ENCODE measurements at places on chromosomes 7 and 10.
A peak's percentile ranks its signal among the peaks of the same experiment; 100 is the strongest.

DNA sequence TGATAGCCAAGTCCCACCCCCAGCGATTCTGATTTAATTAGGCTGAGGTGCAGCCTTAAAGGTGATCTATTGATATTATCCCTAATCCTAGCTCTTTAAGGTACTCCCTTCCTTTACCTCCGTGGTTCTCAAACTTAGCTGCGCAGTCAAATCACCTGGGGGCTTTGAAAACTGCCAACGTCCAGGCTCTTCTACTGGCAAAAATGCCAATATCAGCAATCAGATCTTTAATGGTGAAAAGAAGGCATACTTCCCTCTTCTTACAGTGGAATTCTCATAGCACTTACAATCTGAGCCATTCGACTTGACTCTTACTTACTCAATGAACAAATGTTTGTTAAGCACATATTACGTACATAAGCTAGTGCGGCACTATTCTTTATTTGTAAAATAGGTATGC lies 704 bp upstream of the SLC35B4 start:
- DNase-seq, result no peak

DNA sequence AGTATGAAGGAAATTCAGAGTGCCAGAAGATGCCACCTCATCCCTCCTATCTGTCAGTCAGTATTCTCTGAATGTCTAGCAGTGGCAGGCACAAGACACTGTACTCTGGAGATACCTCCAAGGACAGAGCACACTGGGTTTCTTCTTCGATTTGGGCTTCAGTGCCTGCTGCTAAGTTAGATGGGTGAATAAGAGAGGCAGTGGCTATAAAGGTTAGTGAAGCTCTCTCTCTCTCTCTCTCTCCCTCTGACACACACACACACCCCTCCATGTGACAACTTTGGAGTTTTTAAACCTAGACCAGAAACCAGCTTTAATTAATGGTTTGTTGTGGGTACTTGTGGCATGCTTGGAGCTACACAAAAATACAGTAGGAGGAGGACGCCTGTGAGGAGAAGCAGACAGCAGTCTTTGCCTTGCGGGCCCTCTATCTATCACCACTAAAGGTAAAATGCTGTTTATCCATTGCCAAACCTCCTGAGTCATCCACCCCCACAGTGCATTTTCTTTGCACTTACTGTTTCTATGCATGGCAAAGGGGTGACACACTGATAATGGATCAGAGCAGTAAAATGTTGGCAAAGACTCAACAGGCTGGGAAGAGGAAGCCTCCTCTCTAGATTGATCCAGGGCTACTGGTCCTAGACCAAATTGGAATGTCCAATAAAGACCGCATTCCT lies 102.5 kb downstream of the TRIL start:
- no peak for DNase-seq

DNA sequence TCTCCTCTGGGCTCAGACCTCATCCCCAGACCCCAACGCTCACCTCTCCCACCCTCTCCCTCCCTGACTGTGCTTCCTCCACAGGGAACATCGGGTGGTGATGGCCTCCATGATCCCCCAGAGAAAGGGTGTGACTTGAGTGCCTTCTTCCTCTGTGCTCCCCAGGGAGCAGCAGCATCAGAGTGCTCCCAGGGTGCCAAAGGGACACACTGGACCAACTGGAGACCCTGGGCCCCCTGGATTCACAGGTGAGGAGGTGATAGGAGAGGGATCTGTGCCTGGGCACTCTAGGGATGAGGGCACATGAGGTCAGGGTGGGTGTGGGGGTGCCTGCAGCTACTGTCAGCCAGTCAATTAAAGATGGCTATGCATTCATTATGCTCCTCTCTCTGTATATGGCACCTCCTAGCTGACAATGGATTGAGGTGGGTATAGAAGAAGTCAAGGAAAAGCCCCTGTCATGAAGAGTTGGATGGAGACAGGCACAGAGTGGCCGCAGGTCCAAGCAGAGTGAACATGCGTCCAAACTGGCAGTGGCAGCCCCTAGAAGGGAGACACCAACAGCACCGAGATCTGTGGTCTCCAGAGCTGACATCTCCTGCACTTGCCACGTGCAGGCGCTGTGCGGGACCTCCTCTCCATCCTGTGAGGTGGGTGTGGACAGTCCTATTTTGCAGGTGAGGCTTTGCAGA lies 15.5 kb upstream of the VOPP1 start:
- no peak for DNase-seq

DNA sequence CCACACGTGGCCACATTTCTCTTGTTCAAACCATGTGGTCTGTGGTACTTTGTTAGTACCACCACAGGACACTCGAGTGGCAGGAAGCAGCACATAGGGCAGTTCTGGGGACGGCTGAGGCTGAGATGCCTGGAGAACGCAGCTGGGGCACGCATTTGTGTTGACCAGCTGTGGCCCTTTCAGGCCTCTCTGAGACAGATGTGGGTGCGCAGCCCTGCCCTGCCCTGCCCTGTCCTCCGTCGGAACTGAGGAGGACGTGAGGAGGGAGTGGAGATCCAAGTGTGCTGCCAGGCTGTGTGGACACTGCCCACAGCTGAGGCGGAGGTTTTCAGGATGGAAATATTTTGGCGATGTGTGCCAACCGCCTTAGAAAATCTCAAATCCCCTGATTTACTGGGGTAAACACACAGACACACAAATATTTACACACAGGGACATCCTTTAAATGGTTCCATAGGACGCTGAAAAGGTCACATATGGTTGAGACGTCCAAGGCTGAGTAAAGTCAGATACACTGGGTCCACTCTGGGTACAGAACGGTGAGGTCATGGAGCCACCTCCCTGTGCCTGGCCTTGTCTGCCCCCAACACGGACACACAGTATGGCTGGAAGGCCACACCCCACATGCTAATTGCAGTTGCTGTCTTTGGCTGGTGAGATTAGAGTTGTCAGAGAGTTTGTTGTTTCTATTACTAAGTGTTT lies 14.8 kb downstream of the BHLHA15 start:
- no peak for DNase-seq

- no peak for DNase-seq
These were observed 730.0 kb upstream of the IGFBP3 start for GRCh38 chr7:46651070-46651469.

- no peak for DNase-seq
These were observed 82.2 kb downstream of the PARD3 start for GRCh38 chr10:34732926-34733325.

DNA sequence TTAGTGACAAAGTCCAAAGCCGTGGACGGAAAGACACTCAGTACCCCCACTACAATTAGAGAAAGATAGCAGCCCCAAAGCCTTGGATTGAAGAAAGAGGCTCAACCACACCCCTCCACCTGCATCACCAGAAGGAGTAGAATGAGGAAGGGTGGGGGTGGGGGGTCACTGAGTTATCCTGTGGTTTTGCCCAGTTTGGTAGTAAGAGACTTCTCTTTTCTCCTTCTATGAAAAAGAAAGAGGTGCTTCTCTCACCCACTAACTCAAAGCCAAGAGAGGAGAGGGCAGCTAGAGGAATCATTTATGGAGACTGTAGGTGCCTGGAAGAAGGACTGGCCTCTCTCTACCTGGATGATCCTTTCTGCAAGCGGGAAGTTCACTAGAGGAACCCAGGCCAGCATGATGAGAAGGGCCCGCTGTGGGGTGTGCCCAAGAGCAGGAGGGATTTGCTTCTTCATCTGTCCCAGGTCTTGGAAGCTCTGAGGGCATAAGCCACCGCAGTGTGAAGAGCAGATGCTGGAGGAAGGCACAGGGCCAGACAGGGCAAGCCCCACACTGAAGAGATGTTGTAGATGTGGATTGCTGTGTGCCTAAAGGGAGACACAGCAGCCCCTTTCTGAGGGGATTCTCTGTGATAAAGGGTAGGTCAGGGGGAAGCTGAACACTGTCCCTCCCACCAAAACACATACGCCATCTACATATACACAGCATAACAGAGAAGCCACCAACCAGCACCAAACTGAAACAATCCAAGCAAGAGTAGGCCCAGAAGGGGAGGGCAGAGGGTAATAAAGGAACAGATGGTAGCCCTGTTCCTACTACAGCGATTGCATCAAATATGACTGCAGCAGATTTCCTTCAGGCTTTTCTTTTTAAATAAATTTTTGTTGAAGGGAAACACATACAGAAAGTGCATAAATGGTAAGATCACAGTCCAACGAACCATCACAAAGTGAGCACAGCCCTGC lies 25.8 kb upstream of the LANCL2 start:
- DNase-seq, result no peak

- no peak for DNase-seq
These were observed 1246.7 kb upstream of the SORCS1 start for GRCh38 chr10:108411206-108411605.

DNA sequence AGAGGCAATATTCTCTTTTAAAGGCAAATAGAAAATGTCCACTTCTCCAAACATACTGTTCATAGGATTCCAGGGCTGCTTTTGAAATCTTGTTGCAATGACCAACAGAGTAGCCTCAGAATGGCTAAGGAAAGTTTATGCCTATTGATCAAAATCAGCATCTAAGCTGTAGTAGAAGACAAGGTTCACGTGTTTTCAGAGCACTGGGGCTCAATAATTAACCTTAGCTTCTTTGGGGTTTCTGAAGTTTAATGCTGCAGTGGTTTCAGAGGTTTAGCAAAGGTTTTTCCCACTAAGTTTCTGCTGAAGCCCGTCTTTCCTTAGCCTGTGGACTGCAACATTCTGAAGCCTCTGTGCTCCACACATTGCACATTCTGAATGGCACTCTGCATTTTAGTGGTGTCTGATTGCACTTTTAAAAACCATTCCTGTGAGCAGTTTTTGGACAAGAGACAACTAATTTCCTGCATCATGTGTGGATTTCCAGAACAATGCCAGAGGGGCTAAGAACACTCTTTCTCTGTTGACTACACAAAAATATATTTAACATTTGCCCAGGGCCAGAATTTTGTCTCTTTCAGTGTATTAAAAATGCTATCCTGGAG lies 342.5 kb downstream of the PTEN start:
- no peak for DNase-seq

DNA sequence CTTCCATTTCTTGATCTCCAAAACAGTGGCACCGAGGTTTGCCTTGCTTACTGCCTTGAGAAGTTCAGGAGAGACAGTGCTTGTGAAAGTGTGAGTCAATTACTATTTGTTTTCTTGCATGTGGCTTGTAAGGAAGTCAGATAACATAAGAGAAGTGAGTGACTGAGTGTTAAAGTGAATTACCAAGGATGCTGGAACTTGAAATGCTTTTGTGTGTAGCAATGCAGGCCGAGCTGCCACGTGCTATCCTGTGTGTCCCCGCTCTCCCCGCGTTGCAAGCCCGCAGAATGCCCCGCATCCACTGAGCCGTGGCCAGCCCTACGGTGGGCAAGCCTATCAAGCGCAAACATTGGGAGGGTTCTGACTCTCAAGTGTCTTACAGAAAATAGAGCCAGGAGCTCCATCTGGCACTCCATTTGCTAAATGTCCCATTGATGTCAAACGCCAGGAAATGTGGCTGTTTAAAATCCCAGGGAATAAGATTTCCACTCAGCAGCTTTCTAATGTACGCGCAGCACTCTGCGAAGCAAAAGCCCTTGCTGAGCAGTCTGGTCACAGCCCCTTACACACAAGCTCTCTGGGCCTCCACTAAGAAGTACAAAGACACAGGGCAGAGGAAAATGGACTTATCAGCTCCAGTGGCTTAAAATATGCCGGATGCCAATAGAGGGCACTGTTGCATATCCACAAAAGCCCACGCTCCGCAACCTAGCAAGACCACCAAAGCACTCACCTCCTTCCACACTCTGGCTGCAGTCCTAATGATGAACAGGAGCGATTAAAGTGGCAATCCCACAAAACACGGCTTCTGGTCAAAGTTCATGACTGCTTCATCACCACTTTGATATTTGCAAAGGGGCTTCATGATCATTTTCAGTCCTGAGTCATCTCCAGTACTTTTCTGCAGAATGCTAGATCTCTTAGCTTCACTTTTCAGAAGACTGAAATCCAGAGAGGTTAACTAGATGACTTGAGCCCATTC lies 158.0 kb upstream of the ITGB1 start:
- DNase-seq, result peak; percentile 41

- DNase-seq, result peak; percentile 47
These were observed 62.5 kb downstream of the DAGLB start for GRCh38 chr7:6385110-6385781.

GRCh38 chr10:110421512-110422138 lies 76.1 kb upstream of the DUSP5 start:
- no peak for DNase-seq

DNA sequence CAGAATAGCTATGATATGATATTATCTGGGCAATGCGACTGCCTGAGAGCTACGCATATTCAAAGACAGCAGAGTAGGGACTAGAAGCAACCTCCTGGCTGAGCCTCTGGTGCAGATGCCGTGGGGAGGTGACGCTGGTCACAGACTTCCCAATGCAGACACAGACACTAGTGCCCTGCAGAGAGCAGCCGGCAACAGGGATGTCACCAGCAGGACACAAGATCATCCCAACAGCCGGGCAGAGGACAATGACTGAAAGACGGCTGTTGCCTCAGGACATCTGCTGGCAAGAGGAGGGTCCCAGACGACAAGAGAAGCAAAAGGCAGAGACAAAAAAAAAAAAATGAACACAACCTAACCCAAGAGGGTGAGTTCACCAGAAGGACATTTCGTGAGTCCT lies 104.6 kb downstream of the CALN1 start:
- DNase-seq, result no peak

Data from smooth muscle cell of the brain vasculature (primary cell).